ENCODE measurements at places on chromosomes 16 and 17.
A peak's percentile ranks its signal among the peaks of the same experiment; 100 is the strongest.

GRCh38 chr16:28320023-28320561 lies 27.8 kb downstream of the SBK1 start:
- no peak for DNase-seq

DNA sequence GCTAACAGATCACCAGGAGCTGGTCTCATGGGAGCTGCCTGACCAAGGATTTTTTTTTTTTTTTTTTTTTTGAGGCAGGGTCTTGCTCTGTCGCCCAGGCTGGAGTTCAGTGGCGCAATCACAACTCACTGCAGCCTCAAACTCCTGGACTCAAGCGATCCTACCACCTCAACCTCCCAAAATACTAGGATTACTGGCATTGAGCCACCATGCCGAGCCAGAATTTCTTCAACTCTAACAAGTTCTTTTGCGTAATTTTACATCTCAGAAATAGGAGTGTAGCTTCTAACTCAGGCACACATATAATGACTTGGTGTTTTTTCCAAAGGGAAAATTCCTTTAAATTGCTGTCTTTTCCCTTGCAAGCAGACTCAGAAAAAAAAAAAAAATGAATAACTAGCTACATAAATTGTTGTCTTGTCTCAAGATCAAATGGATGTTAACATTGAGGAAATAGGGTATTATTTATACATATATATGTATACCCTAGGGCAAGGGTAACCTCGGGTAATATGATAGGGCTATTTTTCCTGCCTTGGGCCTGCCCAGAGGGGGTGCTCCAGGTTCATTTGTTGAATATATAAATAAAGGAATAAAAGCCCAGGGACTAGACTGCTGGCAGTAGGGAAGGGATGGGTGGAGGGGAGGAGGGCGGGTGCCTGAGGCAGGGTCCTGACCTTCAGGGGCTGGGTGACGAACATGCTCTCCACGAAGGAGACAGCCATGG lies 42.8 kb upstream of the GCSH start:
- DNase-seq: no peak

DNA sequence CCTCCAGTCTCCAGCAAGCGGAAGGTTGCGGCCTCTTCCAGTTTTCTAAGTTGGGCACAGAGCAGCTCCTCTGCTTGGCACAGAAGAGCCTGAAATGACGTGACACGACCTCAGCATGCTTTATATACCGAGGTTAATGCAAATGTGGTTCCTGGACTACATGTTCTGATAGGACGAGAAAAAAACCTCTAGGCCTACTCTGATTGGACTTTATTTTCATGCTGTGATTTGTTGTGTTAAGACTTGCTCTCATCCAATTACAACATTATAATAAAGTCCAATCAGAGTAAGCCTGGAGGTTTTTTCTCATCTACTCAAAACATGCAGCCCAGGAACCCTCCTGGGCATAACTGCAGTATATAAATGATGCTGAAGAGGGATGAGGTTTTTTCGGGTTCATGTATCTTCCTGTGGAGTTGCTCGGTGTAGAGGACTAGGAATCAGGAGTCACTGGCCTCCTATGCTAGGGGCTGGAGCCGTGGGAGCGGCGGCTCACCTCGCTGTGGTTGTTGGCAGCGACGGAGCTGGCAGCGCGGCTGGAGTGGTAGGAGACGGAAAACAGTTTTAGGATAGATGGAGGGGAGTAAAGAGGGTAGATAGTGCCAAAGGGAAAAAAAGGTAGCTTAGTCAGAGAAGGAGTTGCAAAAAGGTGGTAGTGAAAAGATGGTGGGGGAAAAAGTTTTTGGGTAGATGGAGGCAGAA lies 878.0 kb downstream of the KCNJ18 start:
- no peak for DNase-seq

- no peak for DNase-seq
Measured at GRCh38 chr17:32954477-32954876, 26.5 kb downstream of the TMEM98 start.

- no peak for DNase-seq
Measured at GRCh38 chr16:75116911-75117245, 298 bp upstream of the LDHD start.

- no peak for DNase-seq
Measured at GRCh38 chr16:89040391-89040790, 53.3 kb upstream of the ACSF3 start.

DNA sequence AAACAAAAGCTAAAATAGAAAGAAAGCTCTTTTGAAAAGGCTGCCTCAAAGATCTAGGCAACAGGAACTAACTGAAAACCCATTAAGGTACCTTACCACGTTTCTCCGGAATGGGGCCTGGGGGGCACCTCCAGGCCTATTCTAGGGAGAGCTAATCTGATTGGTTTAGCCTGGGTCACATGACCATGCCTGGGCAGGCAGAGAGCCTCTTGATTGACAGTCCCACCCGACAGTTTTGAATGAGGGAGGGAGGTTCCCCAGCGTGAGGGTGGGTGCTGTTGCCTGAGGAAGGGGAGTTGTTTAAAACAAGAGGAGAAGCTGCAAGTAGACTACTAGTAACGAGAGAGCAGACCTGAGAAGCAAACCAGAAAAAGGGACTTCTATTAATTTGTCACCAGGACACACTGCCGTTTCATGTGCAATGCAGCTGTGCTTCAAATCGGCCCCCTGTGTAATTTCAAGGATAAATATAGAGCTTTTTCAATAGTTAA lies 143.4 kb upstream of the HS3ST2 start:
- peak; percentile 10 for DNase-seq

DNA sequence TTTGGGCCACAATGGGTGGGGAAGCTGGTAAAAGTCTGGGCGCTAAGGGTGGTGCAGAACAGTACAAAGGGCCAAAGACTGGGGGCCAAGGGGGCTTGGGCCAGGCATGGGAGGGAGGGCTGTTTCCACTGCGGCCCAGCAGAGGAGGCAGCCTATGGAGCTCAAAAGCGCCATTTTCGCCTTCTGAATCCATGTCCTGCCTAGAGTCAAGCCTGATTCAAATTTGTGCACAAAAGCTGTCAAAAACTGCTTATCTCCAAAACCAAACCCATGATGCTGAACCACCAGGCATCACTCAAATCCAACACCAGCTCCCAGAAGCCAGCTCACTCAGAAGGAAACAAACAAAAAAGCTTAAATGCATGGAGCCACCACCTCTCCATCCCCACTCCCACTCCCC lies 16.0 kb downstream of the COG7 start:
- no peak for DNase-seq

- DNase-seq: no peak
Measured at GRCh38 chr16:20141956-20142355, 68.3 kb upstream of the GPR139 start.

GRCh38 chr17:45162025-45162687 lies 481 bp downstream of the HEXIM2 start:
- no peak for DNase-seq

DNA sequence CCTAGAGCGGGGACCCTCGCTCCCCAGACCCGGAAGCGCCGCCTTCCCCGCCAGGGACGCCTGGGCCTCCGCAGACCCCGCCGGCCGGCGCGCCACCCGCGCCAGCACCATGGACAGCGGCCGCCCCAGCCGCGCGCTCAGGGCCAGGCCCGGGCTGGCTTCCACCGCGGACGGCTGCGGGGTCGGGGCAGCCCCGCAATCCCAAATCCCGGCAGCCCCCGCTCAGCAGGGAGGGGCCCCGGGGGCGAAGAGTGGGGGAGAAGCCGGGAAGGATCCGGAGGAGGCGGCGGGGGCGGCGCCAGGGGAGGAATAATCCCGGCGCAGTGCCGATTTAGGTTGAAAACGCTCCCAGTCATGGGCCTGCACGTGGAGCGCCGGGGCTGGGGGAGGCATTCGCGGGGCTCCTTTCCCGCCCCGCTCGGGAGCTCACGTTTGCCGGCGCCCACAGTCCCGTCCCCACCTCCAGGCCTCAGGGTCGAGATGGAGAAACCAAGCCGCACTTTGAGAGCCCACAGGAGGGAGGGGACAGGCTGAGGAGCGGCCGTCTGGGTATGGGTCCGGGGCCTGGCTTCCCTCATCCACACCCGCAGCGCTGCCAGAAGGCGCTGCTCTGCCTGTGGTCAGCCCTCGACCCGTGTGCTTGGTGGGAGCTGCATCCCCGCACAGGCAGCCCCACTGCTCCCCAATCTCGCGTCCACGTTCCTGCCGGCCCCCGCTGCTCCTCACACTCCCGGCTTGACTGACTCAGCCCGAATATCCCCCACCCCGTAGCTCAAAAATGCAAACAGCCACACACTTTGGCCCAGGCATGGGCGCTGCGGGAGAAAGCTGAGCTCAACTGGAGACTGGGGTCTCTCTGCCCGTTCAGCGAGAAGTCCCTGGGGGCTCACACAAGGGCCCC lies 4.7 kb downstream of the FBXL16 start:
- DNase-seq: no peak

GRCh38 chr16:88423448-88423850 lies 29.6 kb upstream of the ZFPM1 start:
- DNase-seq: no peak

- no peak for DNase-seq
Measured at GRCh38 chr16:48629016-48629415, 19.0 kb upstream of the N4BP1 start.

GRCh38 chr17:51165680-51166197 lies 472 bp upstream of the NME2 start:
- DNase-seq: no peak

- DNase-seq: no peak
Measured at GRCh38 chr17:57125866-57126265, 40.8 kb downstream of the AKAP1 start.

DNA sequence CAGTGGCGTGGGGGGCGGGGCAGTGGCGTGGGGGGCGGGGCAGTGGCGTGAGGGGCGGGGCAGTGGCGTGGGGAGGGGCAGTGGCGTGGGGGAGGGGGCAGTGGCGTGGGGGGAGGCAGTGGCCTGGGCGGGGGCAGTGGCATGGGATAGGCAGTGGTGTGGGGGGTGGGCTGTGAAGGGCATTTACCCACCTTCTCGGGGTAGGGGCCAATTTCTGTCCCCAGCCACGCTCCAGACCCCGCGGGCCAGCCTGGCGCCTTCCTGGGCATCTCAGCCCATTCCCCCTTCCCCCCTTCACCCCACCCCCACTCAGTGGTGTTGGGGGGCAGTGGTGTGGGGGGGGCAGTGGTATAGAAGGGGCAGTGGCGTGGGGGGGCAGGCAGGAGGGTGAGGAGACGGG lies 92.7 kb downstream of the LITAF start:
- no peak for DNase-seq

GRCh38 chr17:49551221-49552069 lies 24.2 kb upstream of the NXPH3 start:
- DNase-seq: no peak
